ENCODE measurements at places on chromosomes 3 and 15.

DNA sequence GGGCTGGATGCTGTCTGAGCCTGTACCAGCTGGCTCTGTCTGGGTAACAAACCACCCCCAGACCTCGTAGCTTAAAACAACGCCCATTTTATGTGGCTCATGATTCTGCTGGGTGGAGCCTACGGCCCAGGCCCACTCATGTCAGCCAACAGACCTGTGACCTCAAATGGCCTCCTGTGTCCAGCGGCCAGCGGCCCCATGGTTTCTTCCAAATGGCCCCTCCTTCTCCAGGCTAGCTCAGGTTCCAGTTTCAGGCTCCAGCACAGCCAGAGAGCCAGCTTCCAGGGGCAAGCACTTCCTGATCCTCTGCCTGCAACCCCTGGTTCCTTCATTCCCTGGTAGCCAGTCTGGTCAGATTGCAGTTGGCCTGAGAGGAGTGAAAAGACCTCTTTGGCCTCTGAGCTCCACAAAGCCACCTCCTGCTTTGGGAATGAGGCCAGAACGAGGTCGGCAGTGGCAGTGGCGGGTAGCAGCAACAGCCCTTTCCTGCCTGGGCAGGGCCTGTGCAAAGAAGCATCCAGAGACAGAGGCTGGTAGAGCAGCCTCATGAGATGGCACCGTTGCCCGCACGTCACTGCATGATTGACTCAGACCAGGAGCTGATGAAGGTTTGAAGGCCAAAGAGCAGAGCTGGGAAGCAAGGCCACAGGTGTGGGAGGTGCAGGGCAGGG is 21.0 kb upstream of the PLXNA1 start:
- DNase-seq = no peak

DNA sequence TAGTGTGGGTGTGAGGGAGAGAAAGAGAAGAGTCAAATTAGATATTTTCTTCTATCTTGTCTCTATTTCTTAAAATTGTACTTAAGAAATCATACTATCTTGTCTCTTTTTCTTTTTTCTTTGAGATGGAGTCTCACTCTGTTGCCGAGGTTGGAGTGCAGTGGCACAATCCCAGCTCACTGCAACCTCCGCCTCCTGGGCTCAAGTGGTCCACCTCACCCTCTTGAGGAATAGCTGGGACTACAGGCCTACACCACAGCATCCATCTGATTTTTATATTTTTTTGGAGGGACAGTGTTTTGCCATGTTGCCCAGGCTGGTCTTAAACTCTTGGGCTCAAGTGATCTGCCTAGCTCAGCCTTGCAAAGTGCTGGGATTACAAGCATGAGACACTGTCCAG is 104.2 kb downstream of the MYO9A start:
- DNase-seq = no peak

- DNase-seq = no peak
Measured at GRCh38 chr15:33142708-33143107, 51.8 kb downstream of the FMN1 start.

- no peak for DNase-seq
Measured at GRCh38 chr3:188584958-188585689, 431.2 kb downstream of the LPP start.

DNA sequence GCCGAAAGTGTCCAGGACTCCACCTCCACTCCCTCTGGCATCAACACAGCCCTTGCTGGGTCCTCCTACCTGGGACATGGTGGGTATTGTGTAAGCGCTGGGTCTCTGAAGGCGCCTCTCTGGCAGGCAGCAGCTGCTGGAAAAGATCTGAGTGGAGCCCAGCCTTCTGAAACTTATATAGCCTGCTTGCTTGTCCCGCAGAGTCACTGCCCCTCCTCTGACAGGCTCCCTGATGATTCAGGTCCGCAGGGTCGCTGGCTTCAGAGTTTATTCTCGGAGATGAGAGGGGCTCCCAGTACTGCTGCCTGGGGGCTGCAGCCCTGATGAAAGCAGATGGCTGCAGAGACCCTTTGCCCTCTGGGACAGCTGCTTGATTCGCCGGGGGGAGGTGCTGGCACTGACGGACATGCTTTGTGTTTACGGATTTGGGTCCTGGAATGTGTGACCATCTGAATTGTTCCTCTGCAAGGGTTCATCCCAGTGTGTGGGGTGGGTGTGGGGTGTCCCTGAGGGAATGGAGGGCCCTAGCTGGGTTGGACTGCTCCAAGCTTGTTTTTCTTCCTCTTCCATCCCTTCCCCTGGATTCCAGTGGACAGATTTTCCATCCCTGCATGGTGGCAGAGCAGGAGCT is at the start of gene MUSTN1:
MUSTN1 (minus strand) TSS at position 149 of the 631 bp plus-strand sequence; CDS start at position 78, 71 bp downstream.
- DNase-seq = no peak

Measured in stimulated activated CD4-positive, alpha-beta T cell treated with anti-CD3 and anti-CD28 coated beads, Interleukin-1b, Interleukin-23, amount 100 ng/mL, for 48 hours (primary cell).